ENCODE measurements at places on chromosomes 13 and 19.
A peak's percentile ranks its signal among the peaks of the same experiment; 100 is the strongest.

DNA sequence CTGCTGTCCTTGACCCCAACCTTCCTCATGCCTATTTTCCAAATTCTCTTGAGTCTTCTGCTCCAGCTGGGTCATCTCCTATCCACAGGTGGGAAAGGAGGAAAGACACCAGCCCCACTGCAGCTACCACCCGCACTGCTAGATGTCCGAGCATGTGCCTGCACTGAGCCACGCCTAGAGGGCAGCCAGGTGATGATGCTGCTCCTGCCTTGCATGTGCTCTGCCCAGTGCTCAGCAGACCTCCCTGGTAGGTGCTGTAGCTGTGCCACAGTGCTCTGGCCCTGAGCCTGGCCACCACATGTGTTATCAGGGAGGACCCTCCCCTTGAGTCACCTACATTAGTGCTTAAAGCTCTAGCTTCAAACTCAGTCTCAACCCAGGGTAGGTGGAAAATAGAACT is 6.9 kb upstream of the CYSLTR2 start:
- no peak for DNase-seq

DNA sequence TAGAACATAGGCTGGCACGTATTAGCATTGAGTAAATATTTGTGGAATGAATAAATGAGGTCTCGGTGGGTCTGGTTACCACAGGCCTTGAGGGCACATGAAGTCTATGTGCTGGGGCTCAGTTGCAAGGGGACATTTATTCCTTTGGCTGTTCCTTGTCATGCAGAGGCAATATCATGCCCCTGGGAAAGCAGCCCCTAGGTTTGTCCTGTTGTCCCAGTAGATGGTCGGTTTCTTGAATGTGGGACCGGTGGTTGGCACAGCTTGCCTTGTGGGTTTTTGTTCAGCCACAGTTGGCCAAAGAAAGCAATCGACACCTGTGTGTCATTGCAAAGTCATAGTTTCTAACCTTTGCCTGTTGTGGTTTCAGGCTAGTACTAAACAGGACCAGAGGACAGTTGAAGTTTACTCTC is 24.7 kb upstream of the GPR183 start:
- no peak for DNase-seq

DNA sequence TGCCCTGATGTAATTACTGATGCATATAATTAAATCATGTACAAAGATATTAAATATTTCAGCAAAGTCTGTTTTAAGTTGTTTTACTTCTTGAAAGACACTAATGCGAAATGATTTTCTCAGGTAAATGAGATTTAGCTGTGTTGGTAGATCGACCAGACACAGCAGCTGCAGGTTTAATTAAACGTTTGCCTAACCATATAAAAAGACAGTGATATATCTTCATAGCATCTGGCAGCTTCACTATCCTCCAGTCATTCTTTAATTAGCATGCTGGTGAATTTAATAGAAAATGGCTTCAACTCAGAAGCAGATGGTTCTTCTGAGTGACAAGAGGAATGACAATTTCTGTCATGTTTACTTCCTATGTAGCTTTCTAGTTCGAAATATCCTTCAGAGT is 69.3 kb downstream of the NHLRC3 start:
- DNase-seq, result no peak

- no peak for DNase-seq
These were observed 22.1 kb upstream of the RASA3 start for GRCh38 chr13:114154476-114154875.

DNA sequence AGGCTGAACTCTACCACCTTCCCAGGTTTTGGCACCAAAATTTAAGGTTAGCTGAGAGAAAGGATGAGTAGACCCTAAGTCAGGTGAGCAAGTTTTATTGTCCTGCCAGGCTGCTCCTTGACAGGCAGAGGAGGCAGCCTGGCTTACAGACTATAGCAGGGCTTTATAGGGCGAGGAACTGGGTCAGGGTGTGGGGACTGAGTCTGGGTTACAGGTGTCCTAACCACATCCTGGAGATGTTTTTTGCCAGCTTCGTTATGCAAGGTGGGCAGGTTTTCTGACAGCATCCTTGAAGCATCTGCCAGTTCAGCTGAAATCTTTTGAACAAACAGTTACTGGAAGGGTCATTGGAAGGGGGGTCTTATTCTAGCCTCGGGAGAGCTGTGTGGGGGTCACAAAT is 905.7 kb upstream of the SLITRK5 start:
- DNase-seq, result no peak

GRCh38 chr13:92677571-92677970 is 549.0 kb upstream of the GPC6 start:
- no peak for DNase-seq

GRCh38 chr19:42246143-42246921 is 3.9 kb upstream of the GSK3A start:
- no peak for DNase-seq

DNA sequence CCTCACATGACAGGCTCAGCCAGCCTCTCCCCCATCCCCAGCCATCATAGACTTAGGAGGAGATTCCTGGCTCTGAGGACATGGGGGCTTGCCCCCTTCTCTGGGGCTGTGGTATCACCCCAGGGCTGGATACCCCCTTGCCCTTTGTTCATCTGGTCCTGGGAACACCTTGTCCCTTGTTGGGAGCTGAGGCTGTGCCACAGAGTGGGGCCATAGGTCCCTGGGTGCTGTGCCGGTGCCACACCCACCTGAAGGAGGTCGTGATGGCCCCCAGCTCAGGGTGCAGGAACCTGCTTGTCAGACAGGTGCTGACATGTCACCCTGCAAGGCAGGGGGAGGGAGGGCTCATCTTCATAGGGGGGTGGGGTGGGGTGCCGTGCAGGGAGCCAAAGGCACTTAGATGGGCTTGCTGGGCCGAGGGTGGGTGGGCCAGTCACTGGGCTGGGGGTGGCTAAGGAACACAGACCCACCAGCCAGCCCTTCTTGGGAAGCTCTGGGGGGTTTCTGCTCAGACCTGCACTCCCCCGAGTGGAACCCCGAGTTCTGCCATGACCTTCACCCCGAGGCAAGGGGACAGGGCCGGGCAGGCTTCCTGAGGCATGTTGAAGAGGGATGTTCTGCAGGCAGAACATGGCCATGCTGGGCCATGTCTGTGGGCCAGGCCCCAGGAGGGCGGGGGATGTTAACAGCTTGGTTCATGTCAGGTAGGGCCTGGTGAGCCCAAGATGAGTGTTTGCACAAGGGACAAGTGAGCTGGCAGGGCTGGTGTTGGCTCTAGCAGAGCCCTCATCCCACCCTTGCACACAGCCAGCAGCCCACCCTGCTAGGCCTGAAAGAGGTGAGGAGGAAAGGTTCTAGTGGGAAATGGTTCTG is 28.0 kb downstream of the TSSK6 start:
- DNase-seq, result no peak

DNA sequence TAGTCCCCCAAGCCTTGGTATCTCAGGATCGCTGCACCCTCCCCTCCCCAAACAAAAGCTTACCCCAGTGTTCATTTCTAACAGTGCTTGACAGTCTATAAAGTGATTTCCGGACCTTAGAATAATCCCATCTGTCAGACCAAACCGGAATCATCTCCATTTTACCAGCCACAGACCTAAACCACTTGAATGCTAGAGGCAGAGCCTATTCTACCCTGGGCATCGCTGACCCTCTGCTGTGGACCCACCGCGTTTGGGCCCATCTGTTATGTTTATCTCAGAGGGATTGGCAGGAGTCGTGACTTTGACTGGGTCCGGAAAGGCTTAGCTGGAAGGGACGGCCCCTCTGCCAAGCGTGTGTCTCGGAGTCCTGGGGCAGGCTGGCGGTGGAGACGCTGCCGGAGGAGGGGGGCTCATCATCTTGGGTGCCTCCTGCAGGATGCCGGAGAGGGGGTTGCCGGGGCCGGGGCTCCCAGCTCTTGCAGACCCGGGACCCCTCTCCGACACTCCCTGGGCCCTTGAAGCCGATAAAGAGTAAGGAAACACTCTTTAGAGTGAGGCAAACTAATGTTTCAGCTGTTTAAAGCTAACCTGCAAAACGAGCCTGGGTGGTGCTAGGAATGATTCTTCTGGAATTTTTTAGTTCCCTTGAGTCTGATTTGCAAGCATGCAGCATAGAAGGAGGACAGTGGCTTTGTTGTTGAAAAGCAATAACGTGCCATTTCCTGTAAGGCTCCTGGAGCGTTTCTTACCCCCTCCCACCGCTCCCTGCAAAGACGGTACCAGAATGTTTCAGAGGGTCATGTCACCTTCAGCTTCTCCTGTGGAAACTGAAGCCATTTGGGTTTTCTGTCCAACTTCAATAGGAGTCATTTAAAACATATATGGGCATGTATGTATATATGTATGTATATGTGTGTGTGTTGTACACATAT is 1.3 kb downstream of the SLC25A42 start:
- DNase-seq, result peak; percentile 18

GRCh38 chr13:71644579-71644978 is 222.4 kb downstream of the DACH1 start:
- no peak for DNase-seq

DNA sequence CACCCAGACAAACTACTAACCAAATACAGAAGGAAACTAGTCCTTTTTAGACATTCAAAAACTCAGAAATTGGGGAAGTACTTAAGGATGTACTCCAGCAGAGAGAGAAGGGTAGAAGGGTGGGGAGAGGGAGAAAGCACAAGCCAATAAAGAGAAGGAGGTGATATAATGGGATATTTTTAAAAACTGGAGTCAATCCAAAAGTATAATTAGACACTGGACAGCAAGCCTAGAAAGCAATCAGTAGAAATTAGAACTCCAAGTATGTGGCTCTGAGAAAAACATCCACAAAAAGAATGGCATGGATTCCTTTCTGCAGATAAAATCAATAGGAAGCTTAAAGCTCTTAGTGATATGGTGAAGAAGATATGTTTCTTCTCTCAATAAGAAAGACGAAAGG is 55.8 kb downstream of the PEPD start:
- DNase-seq, result no peak

DNA sequence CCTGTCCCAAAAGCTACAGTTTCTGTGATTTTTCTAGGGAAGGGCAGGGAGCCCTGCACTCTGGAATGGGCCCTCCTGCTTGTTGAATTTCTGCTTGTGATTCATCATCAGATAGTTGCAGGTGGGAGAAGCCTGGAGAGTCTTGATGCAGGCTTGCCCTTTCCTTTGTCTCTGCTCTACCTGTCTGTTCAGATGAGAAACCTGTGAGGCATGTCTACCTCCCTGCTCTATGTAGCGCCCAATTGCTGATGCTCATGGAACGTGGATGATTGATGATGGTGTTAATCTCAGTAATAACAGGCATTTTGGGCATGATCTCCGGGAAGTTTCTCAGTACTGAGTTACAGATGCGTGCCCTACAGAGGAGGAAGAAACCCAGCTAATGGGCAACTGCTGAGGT is 10.9 kb upstream of the CBY2 start:
- DNase-seq, result no peak

DNA sequence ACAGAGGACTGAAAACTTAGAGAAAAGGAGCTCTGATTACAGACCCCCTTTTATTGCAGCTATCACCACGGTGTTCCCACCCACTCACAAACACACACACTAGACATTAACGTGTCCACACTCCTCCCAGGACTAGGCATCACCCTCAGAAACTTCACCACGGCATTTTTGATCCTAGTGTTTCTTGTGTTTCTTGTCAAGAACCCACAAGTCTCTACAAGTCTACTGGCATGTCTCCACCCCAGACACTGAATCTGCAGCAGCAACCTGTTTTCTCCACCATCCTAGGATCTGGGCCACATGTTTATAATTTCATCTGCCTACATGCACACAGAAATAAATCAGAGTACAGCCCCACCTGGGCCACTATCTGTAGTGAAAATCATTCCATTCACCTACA is 4.3 kb downstream of the ZNF486 start:
- DNase-seq, result no peak

DNA sequence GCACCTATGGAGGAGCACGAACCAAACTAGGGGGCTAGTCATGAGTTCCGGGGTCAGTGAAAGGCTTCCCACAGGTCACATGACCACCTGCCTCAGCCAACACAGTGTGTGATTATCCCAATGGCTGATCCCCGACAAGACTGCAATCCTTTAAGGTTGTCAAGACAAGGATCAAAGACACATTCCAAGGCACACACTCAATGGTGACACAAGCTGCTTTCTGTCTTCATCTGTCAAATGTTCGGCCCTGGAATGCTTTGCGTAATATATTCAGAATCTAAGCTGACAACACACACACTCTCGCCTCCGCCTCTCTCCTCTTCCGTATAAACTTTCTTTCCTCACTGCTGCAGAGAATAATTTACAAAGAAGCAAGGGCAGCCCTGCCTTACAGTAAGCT is 11.7 kb downstream of the RANBP3 start:
- DNase-seq, result no peak

DNA sequence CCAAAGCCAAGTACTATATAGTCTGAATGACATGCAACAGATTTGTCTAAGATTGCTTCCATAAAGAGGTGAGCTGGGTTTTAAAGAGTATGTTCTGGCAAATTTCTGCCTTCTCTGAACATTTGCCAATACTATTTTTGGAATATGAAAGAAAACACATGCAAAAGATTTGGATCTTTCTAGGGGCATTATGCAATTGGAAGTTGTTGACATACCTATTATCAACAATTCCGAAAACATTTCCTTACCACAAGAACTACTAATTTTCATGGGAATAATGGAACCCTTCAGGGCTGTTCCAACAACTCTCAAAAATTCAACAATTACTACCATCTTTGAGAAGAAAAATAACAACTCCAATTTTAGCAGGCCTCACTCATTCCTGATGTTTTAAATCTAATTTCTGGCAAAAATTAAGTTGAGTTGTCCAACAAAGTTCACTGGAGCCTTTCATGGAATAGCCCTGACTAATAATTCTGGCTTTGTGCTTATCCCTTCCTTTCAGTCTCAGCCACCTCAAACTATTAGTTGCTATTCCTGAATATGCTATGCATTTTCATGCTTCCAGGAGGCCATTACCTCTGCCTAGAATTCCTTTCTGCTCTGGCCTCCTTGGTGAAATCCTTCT is 250.0 kb downstream of the RGCC start:
- no peak for DNase-seq

GRCh38 chr19:277581-278165 is 13.5 kb downstream of the PLPP2 start:
- DNase-seq, result no peak

GRCh38 chr19:35712567-35713505 is 5.0 kb upstream of the KMT2B start:
- DNase-seq, result peak; percentile 72

DNA sequence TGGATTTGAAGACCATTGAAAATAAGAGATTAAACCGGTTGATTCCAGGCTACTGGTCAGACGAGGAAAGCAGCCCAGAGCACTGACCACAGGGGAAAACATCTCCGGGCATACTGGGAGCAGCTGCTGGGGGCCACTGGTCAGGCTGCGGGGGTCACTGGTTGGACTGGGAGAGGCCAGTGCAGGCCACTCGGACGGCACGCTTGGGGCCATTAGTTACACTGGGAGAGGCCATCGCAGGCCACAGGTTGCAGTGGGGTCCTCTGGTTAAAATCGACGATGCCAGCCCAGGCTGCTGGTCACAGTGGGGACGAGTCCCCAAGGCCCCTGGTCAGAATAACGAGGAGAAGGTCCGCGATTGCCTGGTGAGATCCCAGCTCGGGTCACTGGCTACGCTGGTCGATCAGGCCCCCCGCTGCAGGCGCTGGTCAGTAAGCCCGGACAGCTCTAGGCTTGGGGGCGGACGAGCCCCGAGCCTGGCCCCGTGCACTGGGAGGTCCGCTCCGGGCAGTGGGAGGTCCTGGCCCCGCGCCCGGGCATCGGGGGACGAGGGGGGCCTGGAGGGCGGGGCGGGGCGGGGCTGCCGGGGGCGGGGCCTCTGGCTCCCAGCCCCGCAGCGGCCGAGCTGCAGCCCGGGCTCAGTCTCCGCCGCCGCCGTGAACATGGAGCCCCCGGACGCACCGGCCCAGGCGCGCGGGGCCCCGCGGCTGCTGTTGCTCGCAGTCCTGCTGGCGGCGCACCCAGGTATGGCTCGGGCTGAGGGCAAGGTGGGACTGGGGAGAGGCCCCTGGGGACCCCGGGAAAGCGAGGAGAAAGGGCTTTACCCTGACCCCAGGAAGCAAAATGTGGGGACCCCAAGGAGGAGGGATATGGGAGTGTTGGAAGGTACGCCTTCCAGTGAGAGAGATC is at the start of gene BCAM:
BCAM (plus strand) TSS at position 641 of the 909 bp plus-strand sequence; CDS start at position 663, 22 bp downstream.
- DNase-seq, result no peak
